Liver (tissue), 10 donors: ENCODE measurements at places on chromosomes 12 and 14. TPM values are rescaled to one million over a fixed set of nuclear protein-coding genes. Genes with fewer than 3 reads are reported as not detected.
A peak's percentile ranks its signal among the peaks of the same experiment; 100 is the strongest.

GRCh38 chr12:52080403-52081251 lies 1.1 kb downstream of the SMIM41 start:
- H3K4me3 ChIP-seq, result no peak overlapping the region
- H3K27ac ChIP-seq, result peak overlapping the region; percentile 81
- no peaks in the 10 kb centered on the region for H3K27me3 ChIP-seq
- H3K4me1 ChIP-seq, result peaks cover 31% of the 10 kb centered on the region

GRCh38 chr12:58487255-58487654 lies 433.0 kb downstream of the LRIG3 start:
- no peaks in the 10 kb centered on the region for H3K36me3 ChIP-seq
- no peak for DNase-seq
- H3K27me3 ChIP-seq, result no peaks in the 10 kb centered on the region
- no peaks in the 10 kb centered on the region for H3K4me1 ChIP-seq
- no peak overlapping the region for H3K27ac ChIP-seq

Gene LRCOL1
- 2.6 TPM for total RNA-seq

- H3K4me1 ChIP-seq, result no peaks in the 10 kb centered on the region
- H3K36me3 ChIP-seq, result no peaks in the 10 kb centered on the region
- no peak overlapping the region for H3K4me3 ChIP-seq
- H3K27ac ChIP-seq, result no peak overlapping the region
- no peak for DNase-seq
These were observed 6.7 kb downstream of the SERPINA9 start for GRCh38 chr14:94469261-94469660.

GRCh38 chr12:79441534-79441933 lies 249.2 kb downstream of the PAWR start:
- no peaks in the 10 kb centered on the region for H3K4me1 ChIP-seq
- DNase-seq, result no peak
- peaks cover 3% of the 10 kb centered on the region for H3K27me3 ChIP-seq
- H3K27ac ChIP-seq, result no peak overlapping the region
- no peak overlapping the region for H3K4me3 ChIP-seq
- no peaks in the 10 kb centered on the region for H3K36me3 ChIP-seq

- DNase-seq, result no peak
- no peaks in the 10 kb centered on the region for H3K4me1 ChIP-seq
- H3K27ac ChIP-seq, result no peak overlapping the region
- peaks cover 12% of the 10 kb centered on the region for H3K36me3 ChIP-seq
These were observed 22.3 kb downstream of the SNW1 start for GRCh38 chr14:77738559-77739250.

DNA sequence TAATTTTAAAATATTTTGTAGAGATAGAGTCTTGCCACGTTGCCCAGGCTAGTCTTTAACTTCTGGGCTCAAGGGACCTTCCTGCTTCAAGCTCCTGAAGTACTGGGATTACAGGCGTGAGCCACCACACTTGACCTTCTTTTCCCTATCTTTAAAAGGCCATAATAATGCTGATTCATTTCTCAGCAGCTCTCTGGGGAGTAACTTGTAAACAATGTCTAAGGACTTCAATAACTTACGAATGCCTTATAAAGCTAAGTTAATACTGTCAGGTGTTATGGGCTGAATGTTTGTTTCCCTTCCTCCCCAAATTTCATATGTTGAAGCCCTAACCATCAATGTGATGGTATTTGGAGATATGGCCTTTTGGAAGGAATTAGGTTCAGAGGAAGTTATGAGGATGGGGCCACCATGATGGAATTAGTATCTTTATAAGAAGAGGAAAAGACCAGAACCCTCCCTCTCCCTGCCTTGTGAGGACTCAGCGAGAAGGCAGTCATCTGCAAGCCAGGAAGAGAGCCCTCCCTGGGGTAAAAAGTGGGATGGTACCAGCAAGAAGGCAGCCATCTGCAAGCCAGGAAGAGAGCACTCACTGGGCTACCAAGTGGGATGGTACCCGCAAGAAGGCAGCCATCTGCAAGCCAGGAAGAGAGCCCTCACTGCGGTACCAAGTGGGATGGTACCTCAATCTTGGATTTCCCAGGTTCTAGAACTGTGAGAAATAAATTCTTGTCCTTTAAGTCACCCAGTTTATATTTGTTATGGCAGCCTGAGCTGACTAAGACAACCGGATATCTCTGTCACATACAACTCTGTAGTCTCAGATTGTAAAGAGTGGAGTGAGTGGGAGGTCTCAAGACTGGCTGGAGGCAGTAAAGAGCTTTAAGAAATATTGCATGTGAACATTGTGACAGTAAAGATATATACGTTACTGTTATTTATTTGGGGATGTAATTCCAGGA lies 16.3 kb upstream of the YBX3 start:
- no peaks in the 10 kb centered on the region for H3K4me1 ChIP-seq
- H3K36me3 ChIP-seq, result no peaks in the 10 kb centered on the region
- no peak for DNase-seq
- no peaks in the 10 kb centered on the region for H3K27me3 ChIP-seq

GRCh38 chr12:23895792-23896218 lies 53.7 kb downstream of the SOX5 start:
- H3K27me3 ChIP-seq, result no peaks in the 10 kb centered on the region
- H3K36me3 ChIP-seq, result peaks cover 19% of the 10 kb centered on the region
- H3K27ac ChIP-seq, result no peak overlapping the region
- H3K4me3 ChIP-seq, result no peak overlapping the region
- H3K4me1 ChIP-seq, result no peaks in the 10 kb centered on the region

- no peak overlapping the region for H3K27ac ChIP-seq
- DNase-seq, result no peak
- no peaks in the 10 kb centered on the region for H3K4me1 ChIP-seq
- H3K4me3 ChIP-seq, result no peak overlapping the region
- no peaks in the 10 kb centered on the region for H3K36me3 ChIP-seq
These were observed 341.4 kb downstream of the ADAMTS20 start for GRCh38 chr12:43210485-43211192.

GRCh38 chr14:89368490-89369477 lies 48.2 kb downstream of the FOXN3 start:
- H3K27me3 ChIP-seq, result no peaks in the 10 kb centered on the region
- H3K36me3 ChIP-seq, result peaks cover 5% of the 10 kb centered on the region
- H3K27ac ChIP-seq, result peak overlapping the region; percentile 79
- no peak overlapping the region for H3K4me3 ChIP-seq
- no peak for DNase-seq
